ENCODE measurements at places on chromosomes 11 and 22. TPM values are rescaled to one million over a fixed set of nuclear protein-coding genes. Genes with fewer than 3 reads are reported as not detected.

LRRC4C gene
- total RNA-seq = 5.6 TPM

PRR33 gene
- total RNA-seq = not detected

IGF2 gene
- 56.5 TPM for total RNA-seq

MOGAT2 gene
- total RNA-seq = not detected

GRCh38 chr11:45563171-45563570 is 102.3 kb downstream of the CHST1 start:
- DNase-seq = no peak
- H3K27ac ChIP-seq = no peak overlapping the region
- H3K4me3 ChIP-seq = no peak overlapping the region
- H3K27me3 ChIP-seq = no peaks in the 10 kb centered on the region

DNA sequence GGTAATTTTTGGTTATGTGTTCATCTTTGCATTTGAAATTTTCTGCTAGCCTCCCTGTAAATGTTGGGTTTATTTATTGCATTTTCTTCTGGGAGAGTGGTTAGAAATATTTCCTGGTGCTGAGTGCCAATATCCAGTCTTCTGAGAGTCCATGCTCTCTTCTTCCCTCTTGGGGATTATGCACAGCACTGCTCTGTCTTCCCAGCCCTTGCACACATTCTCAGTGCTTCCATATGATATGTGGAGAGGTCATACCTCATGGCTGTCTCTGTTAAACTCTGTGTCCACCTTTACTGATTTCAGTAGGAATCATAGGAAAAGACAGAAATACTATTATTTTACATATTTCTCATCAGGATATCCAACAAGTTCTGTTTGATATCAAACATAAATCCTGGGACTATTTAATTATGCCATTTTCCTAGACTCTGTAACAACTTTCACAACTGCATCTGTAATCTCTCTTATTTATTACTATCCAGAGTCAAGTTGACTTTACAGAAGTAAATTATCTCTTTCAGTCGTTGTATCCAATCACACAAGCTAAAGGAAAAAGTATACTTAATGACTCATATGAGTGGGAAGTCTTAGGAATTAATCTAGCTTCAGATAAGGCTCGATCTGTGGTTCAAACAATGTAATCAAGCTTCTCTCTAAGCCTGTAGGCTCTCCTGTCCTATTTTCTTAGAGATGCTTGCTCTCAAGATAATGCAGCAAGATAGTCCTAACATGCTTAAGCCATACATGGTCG is 2.7 kb upstream of the NXPE1 start:
- no peak for DNase-seq
- no peaks in the 10 kb centered on the region for H3K4me1 ChIP-seq
- no peak overlapping the region for H3K27ac ChIP-seq
- no peak overlapping the region for H3K4me3 ChIP-seq
- H3K36me3 ChIP-seq = no peaks in the 10 kb centered on the region

DNA sequence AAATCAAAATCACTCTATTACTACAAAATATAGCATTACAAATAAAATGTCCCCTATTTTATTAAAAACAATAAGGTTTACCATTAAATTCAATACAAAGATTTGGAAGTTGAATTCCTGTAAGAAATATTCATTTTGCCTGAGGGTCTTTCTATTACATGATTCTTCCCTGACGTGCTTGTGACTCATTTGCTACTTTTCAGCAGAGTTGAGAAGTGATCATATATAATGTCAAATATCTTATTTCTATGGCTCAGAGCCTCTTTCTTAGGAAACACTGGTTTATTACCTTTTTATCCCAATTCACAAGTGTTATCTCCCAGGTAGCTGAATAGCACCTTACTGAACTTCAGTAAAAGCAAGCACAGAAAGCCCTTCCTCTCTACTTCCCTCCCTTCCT is 65.2 kb upstream of the CNTN5 start:
- DNase-seq = no peak
- no peaks in the 10 kb centered on the region for H3K27me3 ChIP-seq
- no peak overlapping the region for H3K4me3 ChIP-seq
- no peak overlapping the region for H3K27ac ChIP-seq

DNA sequence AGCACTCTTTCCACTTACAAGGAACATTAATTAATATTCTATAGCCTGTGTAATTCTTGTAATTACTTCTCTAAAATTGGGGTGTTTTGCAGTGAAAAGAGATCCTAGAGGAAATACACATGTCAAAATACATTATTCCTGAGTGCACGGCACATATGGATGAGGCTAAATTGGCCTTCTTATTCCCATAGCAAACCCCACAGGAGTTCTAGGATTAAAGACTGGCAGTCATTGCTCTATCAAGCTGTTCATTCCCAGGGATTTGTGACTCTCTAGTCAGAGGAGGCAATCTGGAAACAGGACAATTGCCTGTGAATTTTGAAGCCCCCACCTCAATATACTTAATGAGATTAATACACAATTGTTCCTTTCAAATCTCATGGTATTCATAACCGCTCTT is 145.9 kb upstream of the OPCML start:
- no peaks in the 10 kb centered on the region for H3K4me1 ChIP-seq
- H3K27ac ChIP-seq = no peak overlapping the region
- DNase-seq = no peak
- H3K36me3 ChIP-seq = no peaks in the 10 kb centered on the region

DNA sequence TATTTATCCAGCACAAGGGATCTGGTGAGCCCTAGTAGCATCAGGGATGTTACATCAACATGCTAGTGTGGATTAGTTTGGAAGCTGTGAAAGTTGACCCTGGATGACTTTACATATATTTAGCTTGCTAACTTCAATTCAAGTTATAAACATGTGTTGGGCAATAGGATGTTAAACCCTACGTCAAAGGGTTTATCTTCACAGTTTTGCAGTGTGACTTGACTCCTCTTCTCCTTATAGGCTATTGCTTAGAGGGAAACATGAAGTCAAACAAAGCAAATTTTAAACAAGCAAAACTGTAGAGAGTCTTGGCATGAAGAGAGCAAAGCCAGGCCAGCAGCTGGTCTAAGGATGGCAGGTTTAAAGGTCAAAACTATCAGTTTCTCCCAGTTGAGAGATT is 11.3 kb upstream of the CTSC start:
- H3K27ac ChIP-seq = no peak overlapping the region
- H3K36me3 ChIP-seq = no peaks in the 10 kb centered on the region
- no peaks in the 10 kb centered on the region for H3K4me1 ChIP-seq
- DNase-seq = no peak

GRCh38 chr11:9025101-9025850 is 21.5 kb upstream of the NRIP3 start:
- H3K27me3 ChIP-seq = no peaks in the 10 kb centered on the region
- DNase-seq = no peak
- H3K36me3 ChIP-seq = no peaks in the 10 kb centered on the region
- no peak overlapping the region for H3K27ac ChIP-seq
- no peaks in the 10 kb centered on the region for H3K4me1 ChIP-seq
- H3K4me3 ChIP-seq = no peak overlapping the region

GRCh38 chr11:76159983-76160661 is 46.2 kb downstream of the WNT11 start:
- H3K27me3 ChIP-seq = no peaks in the 10 kb centered on the region
- no peak overlapping the region for H3K4me3 ChIP-seq
- DNase-seq = no peak
- H3K4me1 ChIP-seq = peaks cover 15% of the 10 kb centered on the region
- H3K27ac ChIP-seq = no peak overlapping the region
- H3K36me3 ChIP-seq = no peaks in the 10 kb centered on the region

DNA sequence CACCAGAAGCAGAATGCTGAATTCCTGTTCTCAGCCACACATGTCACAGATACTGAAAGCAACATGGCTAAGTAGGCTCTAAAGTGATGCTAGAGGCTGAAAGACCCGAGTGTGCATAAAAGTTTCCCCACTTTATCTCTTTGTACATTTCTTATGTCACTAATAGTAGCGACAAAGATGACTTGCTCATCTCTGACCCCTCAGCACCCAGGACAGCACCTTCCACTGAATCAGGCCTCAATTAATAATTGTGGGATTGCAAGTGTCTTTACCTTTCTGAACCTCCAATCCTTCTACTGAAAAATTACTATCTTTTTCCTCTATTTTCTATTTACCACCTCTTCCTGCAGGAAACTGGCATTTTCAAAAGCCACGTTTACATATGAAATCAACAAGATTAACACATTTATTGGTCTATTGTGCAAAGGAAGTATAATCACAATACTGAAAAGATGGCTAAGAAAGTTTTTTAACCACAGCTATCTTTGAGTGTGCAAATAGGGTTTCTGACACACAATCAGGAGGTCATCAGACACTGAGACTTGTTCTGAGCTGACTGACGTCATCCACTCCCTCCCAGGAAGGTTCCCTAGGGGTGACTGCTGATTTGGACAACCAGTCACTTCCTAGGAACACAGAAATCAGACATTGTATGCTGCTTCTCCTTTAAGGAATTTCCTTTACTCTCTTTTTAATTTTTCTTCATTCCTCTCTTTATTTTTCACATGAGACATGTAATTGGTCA is 213.9 kb upstream of the ISX start:
- H3K27me3 ChIP-seq = no peaks in the 10 kb centered on the region
- H3K4me1 ChIP-seq = no peaks in the 10 kb centered on the region
- H3K27ac ChIP-seq = no peak overlapping the region
- H3K4me3 ChIP-seq = no peak overlapping the region
